Frontal cortex (tissue), 4 donors: ENCODE measurements at places on chromosomes 3 and 15. TPM values are rescaled to one million over a fixed set of nuclear protein-coding genes. Genes with fewer than 3 reads are reported as not detected.
A peak's percentile ranks its signal among the peaks of the same experiment; 100 is the strongest.

- DNase-seq: no peak
These were observed 205.5 kb downstream of the STAG1 start for GRCh38 chr3:136546720-136547119.

GRCh38 chr15:80404057-80404760 is at the start of gene ARNT2:
TSS of gene ARNT2 (plus strand) at chr15:80404382. CDS start at chr15:80404516, 134 bp downstream.
- peak; percentile 69 for DNase-seq

- DNase-seq: peak; percentile 83
These were observed 459 bp upstream of the ADCY5 start for GRCh38 chr3:123449102-123449996.

DNA sequence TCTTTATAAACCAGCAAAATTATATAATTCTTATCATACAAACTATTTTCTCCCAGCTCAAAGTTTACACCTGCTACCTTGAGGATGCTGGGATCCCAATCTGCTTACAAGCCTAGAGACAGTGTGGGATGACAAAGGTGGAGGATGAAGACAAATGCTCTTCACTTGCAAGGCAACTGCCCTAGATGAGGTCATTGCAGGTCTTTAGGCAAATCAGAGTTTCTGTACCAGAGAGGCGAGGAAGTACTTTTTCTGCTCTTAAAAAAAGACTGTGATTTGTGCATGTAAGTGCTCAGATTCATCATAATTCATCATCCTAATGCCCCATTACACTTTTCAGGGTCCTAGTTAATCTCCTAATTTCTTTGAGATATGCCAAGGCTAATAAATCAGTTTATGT is 376.1 kb downstream of the ZPLD1 start:
- DNase-seq: no peak

DNA sequence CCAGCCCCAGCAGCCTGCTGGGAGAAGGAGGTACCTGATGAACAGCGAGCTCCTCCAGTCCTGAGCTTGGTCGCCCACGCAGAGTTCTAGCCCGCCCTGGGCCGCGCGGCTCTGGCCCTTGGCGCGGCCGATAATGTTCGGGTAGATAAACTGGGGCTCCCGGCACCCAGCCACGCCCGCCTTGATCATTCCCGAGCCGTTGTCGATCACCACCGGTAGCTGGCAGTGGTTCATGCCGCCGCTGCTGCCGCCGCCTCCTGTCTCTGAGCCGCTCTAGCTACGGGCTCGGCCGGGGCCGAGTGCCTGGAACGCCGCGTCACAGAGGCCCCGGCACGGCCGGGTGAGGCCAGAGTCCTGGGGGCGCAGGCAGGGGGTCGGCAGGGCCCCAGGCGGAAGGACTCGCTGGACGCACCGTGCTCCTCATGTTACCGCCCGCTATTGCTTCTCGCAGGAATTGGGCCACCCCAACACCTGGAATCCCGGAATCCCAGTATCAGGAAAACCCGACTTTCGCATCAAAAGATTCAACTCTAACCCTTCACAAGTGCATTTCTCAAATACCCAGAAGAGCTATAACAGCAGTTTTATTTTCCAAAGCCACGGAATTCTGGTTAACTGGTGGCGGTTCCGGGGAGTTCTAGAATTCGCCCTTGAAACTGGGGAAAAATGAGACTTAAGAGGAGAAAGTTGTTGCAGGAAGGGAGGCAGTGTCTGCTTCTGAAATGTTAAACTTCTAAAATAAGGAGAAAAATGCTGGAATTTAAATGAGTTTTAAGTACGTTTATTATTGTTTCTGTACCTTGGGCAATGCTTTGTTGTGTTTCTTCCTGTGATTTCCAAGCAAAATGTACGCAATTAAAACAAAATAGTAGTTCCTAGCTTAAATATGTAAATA is at the start of gene ACTRT3:
Gene ACTRT3, minus strand, starts transcription at position 275 of the 895 bp plus-strand sequence. Its CDS starts 41 bp downstream, at position 234.
- peak; percentile 54 for DNase-seq

DNA sequence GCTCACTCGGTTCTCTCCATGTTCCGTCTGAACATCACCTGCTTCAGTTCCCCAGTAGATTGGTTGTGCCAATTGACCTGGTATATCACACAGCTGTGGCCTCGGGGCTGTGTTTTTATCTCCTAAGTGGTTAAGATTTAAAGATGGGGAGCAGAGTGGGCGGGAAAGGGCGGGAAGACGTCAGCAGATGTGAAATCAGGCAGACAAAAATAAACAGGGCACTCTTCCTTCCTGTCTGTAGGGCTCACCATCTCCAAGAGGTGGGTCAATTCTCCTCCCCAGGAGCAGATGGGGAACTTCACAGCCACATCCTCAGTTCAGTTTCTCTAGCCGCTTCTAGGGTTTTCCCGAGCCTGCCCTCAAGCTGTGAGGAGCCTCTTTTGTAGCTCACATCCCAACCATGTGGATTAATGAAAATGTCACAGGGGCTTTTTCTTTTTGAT is 26.8 kb upstream of the LIMD1 start:
- DNase-seq: no peak

- DNase-seq: no peak
These were observed 128.9 kb upstream of the BHLHE40 start for GRCh38 chr3:4850211-4850927.

DNA sequence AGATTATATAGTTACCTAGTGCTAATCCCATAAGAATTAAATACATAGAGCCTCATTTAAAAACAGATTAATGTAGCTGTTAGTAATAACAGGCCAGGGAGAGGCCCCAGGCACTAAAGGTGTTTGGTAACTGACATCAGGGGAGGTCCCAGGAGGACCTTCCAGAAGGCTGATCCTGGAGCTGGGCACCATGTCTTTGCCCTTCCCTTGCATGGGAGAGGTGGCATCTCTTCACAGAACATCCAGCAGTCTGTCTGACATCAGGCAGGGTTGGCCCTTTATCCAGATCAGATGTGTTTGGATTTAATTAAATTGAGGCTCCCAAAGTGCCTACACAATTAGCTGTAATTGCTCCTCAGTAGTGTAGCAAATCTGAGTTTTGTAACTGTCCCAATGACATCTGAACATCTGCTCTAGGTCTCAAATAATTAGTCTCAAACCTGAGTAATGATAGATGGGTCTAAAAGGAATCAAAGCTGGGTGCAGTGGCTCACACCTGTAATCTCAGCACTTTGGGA is 53.0 kb downstream of the RLBP1 start:
- no peak for DNase-seq

GRCh38 chr15:91824256-91824655 is 29.3 kb upstream of the SLCO3A1 start:
- DNase-seq: no peak

- DNase-seq: no peak
These were observed 156.5 kb upstream of the SLC2A2 start for GRCh38 chr3:171183042-171183441.

- no peak for DNase-seq
These were observed 23.5 kb upstream of the RAP2B start for GRCh38 chr3:153138276-153139210.

DNA sequence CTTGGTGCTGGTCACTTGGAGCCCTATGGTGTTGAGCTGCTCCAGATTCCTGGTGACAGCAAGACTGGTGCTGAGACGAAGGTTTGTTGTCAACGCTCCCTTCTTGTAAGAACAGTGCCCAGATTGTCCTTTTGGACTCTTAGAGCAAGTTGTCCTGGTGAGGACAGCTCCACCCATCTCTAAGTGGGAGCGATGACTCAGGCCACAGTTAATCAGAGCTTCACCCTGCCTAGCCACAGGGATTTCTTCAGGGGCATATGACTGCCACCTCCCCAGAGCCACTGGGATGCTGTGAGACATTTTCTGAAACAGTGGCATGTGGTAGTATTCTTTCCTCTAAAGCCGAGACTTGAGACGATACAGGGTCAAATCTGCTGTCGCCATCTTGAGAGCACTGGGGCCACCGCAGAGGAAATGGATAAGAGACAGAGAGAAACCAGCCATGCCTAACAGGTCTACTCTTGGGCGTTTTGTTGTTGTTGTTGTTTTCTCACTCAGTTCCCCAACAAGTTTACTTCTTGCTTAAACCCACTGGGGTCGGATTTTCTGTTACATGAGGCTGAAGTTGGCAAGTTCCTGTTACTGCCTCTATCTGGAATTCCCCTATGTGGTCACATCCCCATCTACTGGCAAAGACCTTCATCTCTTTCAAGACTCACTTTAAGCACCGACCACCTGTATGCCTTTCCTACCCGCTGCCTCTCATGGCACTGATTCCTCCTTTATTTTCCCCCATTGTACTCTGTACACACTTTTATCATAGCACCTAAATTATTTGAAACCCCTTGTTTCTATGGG is 16.0 kb upstream of the PCOLCE2 start:
- DNase-seq: no peak

GRCh38 chr3:10889206-10889960 is 73.4 kb downstream of the SLC6A11 start:
- no peak for DNase-seq

GRCh38 chr15:49731187-49732099 is 110.6 kb downstream of the DTWD1 start:
- DNase-seq: no peak

- DNase-seq: no peak
These were observed 284.4 kb upstream of the RASGRP1 start for GRCh38 chr15:38849046-38849445.

- DNase-seq: no peak
These were observed 4.4 kb downstream of the DALRD3 start for GRCh38 chr3:49013738-49014660.

GRCh38 chr3:149990423-149990948 is 19.8 kb upstream of the PFN2 start:
- no peak for DNase-seq

DNA sequence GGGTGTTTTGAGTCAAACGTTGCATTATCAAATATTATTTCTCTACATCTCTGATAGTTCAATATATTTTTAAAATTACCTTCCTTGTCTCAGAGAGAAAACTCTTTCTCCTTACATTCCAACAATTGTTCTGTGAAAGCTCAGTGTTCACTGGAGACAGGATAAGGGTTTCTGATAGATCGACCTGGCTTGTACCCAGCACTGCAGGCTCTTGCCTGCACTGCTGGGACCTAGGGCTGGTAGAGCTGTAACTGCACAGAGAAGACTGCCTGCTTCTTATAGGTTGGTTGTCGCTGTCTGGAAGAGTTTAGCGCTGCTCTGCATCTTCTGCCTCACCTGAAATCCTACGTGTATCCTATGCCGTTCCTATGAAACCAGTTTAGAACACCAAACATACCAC is 249.9 kb upstream of the LRTM1 start:
- no peak for DNase-seq

- no peak for DNase-seq
These were observed 727.7 kb downstream of the ROBO1 start for GRCh38 chr3:79040091-79040490.

The KLHL6 gene
- 0.41 TPM for total RNA-seq

The DOCK3 gene
- total RNA-seq: 39.9 TPM

The TNNC1 gene
- total RNA-seq: 0.41 TPM

The DENND4A gene
- total RNA-seq: 87.2 TPM

The DPH3 gene
- 20.4 TPM for total RNA-seq

The SOX14 gene
- not detected for total RNA-seq

The FGF12 gene
- 136 TPM for total RNA-seq
